Hippocampal formation (tissue), 2 donors: ENCODE measurements at places on chromosomes 13 and 19.
A peak's percentile ranks its signal among the peaks of the same experiment; 100 is the strongest.

DNA sequence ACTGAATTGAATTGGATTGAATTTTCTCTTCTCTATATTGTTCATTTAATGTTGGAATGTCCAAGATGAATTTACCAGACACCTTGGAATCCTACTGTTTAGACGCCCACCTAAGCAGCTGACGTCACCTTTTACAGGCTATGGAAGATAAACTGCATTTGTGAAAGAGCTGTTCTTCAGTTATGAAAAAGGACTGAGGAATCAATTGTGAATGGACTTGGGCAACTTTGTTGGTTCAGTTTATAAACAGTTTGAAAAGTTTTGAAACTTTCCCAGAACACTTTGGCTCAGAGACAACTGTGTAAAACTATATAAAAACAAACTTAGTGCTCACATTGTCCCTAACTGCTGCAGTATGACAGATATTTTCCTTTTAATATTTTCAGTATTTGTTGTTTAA is 590.8 kb upstream of the SPRY2 start:
- no peak for DNase-seq

DNA sequence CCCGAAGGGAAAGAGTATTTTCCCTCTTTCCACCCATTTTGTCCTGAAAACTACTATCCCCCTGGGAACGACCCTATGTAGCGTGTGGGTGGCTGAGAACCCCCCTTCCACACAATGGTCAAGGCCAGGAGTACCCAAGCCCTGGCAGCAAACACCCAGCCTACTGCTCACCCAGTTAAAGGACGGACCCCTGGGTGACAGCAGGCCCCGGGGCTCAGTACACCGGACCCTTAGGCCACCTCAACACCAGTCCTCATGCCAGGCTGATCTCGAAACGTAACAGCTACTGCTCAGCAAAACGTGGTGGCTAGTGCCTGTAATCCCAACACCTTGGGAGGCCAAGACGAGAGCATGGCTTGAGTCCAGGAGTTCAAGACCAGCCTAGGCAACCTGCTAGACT is 1.4 kb downstream of the ANKRD27 start:
- no peak for DNase-seq

GRCh38 chr13:68535329-68535728 is 1305.2 kb upstream of the PCDH9 start:
- DNase-seq: no peak

DNA sequence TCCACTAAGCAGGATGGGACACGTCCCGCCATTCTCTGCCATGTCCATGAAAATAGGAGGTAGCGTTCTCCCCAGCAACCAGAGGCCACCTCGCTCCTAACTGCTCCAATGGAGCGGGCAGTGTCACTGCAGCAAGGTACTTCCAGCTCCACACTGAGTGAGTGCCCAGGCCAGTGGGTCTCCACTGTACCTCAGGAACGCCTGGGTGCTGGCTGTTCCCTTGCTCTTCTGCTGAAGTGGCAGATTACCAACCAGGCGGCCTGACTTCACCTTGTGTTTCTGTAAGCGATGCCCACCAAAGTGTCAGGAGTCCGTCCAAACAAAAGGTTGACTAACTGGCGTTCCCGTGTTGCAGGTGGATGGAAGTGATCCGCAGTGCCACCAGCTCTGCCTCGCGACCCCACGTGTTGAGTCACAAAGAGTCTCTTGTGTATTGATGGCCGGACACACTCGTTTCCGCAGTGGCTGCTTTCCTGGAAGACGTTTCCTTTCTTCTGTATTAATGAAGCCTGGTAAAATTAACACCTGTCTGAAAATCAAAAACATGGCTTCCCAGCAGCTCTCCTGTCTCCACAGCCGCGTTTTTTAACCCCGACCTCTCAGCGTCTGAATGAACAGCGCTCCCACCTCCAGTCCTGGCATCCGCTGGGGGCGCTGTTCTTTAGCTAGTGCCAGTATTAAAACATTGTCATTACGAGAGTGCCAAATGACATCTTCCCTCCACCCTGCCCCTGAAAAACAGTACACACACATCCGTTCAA is 128.8 kb downstream of the STK24 start:
- peak; percentile 63 for DNase-seq

GRCh38 chr13:31150315-31150985 is 11.3 kb downstream of the HSPH1 start:
- no peak for DNase-seq

DNA sequence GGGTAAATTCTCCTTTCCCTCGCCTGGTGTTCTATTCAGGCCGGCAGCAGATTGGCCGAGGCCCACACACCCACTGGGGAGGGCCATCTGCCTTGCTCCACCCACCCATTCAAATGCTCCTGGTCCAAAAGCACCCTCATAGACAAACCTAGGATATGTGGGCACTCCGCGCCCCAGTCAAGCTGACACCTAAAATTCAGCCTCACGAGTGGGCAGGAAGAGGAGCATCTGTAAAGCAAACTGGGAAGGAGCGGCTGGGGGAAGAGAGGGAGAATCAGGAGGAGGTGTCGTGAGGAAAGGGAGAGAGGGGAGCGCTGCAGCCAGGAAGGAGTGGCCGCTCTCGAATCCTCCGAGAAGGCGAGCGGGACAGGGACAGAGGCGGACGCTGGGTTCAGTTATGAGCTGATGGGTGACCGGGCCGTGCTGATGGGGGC is 136.9 kb downstream of the USP12 start:
- peak; percentile 39 for DNase-seq

- no peak for DNase-seq
These were observed 530.6 kb upstream of the SPRY2 start for GRCh38 chr13:80871481-80871880.

DNA sequence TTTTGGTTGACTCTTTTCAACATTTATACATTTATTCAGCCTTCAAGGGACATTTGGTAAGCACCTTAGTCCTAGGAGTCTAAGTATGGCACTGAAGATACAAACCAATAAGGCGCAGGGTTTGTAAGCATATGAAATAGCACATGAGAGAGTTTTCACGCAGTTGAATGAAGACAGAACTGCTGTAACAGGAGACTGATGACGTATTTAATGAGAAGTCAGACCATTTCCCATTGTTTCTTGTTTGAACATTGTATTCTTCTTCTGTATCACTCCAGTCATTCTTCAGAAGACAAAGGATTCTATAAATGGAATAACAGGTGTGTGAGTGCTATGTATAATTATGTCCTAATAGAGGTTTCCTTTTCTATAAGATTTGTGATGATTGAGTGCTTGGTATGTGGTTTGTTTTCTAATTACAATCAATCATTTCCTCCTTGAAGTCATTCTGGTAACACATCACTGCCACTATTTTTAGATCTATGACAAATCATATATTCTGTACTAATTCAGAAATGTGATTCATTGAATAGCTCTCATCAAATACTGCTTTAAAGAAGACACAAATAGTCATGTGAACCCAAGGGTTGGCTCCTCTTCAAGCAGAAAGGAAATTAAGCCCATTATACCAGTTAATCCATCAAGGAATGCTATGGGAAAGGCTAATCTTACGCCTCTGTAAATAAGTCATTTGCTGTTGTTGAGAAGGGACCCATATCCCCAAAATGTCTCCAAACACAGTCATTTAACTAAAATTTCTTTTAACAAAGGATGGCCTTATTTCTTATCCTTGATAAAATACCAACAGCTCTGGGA is 222.8 kb upstream of the NBEA start:
- no peak for DNase-seq

DNA sequence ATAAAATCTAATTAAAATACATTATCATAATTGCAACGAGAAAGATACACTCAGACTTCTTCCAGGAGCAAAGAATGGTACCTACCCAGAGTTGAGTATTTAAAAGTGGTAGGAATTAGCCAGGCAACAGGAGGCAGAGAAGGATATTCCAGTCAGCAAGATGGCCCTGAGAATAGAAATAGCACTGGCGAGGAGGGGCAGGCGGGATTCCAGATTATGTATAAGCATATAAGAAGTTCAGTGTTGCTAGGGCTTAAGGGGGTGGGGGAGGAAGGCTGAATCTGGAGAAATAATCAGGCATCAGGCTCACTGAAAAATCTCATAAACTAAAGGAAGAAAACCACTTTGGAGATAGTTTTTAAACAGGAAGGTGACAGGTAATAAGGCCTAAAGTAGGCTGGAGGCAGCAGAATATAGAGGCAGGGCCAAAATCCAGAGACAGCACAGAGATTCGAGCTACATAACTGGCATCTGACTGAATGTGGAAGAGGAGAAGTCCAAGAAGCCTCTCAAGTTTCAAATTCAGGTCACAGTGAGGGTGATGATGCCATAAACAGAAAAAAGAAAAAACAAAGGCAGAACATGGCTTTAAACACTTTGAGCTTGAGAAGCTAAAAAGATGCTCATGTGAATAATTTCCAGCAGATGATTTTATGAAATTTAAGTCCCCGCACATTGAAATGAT is 7.5 kb downstream of the KPNA3 start:
- DNase-seq: no peak

DNA sequence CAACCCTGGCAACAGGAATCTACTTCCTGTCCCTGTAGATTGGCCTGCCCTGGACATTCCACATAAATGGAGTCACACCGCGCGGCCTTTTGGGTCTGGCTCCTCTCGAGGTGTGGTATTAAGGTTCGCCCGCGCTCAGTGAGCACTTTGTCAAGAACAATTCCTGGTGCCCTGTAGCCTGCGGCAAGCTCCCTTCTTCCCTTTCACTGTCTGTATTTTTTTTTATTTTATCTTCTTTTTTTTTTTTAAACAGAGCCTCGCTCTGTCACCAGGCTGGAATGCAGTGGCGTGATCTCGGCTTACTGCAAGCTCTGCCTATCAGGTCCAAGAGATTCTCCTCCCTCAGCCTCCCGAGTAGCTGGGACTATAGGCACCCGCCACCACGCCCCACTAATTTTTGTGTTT is 28.3 kb downstream of the PEX11G start:
- no peak for DNase-seq
